Suprapubic skin (tissue), 4 donors: ENCODE measurements at places on chromosomes 4 and X. TPM values are rescaled to one million over a fixed set of nuclear protein-coding genes. Genes with fewer than 3 reads are reported as not detected.

CXCL1 gene
- total RNA-seq: 0.59 TPM

ADGRG4 gene
- not detected for total RNA-seq

SMIM9 gene
- not detected for total RNA-seq

PTCHD1 gene
- 0.26 TPM for total RNA-seq

- no peaks in the 10 kb centered on the region for H3K27me3 ChIP-seq
- DNase-seq: no peak
- H3K4me3 ChIP-seq: no peak overlapping the region
Measured at GRCh38 chr4:73662709-73663546, 42.7 kb upstream of the RASSF6 start.

GRCh38 chrX:119682019-119682989 is 10.7 kb downstream of the SEPTIN6 start:
- H3K4me1 ChIP-seq: peaks cover 9% of the 10 kb centered on the region
- H3K4me3 ChIP-seq: no peak overlapping the region
- H3K27me3 ChIP-seq: no peaks in the 10 kb centered on the region

DNA sequence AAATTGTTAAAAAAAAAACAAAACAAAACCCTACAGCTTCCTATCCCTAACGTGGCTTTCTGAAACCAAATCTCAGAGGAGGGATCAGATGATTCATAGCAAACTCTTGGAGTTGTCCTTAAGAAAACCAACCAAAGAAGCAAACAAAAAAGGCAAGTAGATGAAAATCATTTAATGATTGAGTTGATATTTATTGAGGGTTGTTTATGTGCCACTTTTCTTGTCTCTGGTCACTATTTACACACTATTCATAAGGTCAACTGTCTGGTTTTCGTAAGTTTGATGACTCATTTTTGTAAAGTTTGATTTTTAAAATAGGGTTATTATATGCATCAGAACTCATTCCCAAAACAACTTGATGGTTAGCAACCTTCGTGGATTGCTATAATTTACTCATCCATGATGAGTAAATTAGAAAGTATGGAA is 133.4 kb downstream of the UNC5C start:
- H3K36me3 ChIP-seq: no peaks in the 10 kb centered on the region
- DNase-seq: no peak
- no peak overlapping the region for H3K4me3 ChIP-seq
- no peak overlapping the region for H3K27ac ChIP-seq
- no peaks in the 10 kb centered on the region for H3K4me1 ChIP-seq

DNA sequence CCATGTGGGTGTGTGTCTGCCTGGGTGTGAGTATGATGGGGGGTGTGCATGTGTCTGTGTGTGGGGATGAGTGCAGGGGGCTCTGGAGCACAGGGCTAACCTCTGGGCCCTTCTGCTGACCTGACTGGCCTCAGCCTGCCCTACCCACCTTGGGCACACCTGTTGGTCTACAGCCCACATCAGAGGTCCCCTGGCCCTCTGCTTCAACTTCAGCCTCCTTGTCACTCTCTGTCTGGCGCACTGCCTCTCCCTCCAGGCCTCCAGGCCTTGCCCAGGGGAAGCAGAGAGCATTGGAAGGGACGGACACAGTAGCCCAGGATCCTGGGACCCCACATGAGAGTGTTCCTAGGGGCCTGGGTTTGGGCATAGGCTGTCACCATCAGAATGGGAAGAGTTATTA is 115.4 kb downstream of the EFNB1 start:
- no peak for DNase-seq
- H3K4me1 ChIP-seq: no peaks in the 10 kb centered on the region
- H3K36me3 ChIP-seq: no peaks in the 10 kb centered on the region
- no peak overlapping the region for H3K4me3 ChIP-seq

DNA sequence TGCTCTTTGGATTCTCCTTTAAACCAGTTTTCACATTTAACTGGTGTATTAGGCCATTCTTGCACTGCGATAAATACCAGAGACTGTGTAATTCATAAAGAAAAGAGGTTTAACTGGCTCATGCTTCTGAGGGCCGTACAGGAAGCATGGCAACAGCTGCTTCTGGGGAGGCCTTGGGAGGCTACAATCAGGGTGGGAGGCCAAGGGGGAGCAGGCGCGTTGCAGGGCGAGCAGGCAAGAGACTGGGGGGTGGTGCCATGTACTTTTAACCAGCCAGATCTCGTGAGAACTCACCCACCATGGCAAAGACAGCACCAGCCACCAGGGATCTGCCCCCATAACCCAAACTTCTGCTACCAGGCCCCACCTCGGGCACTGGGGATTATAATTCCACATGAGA is 38.1 kb downstream of the RNF212 start:
- peaks cover 8% of the 10 kb centered on the region for H3K27me3 ChIP-seq
- H3K27ac ChIP-seq: no peak overlapping the region
- no peak for DNase-seq
- H3K4me3 ChIP-seq: no peak overlapping the region

DNA sequence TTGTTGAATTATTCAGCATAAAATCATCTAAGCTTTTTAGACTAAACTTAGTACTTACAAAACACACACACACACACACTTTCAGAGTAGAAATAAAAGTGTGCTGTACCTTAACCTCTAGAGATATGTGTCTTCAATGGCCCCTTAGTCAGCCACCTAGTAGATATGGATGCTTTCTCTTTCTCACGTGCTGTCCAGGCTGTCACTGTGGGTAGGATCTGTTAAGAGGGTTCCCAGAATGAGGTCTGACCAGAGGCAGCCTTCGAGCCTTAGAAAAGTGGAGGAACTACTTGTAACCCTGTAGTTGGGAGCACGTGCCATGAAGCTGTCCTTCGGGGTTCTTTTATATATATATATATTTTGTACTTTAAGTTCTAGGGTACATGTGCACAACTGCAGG is 117.9 kb downstream of the COL4A5 start:
- H3K36me3 ChIP-seq: no peaks in the 10 kb centered on the region
- no peaks in the 10 kb centered on the region for H3K4me1 ChIP-seq
- no peak overlapping the region for H3K27ac ChIP-seq
- H3K4me3 ChIP-seq: no peak overlapping the region
- DNase-seq: no peak
- H3K27me3 ChIP-seq: no peaks in the 10 kb centered on the region

GRCh38 chrX:119635179-119635578 is 29.0 kb upstream of the NKRF start:
- H3K27me3 ChIP-seq: no peaks in the 10 kb centered on the region
- H3K4me1 ChIP-seq: no peaks in the 10 kb centered on the region
- H3K27ac ChIP-seq: no peak overlapping the region
- DNase-seq: no peak

GRCh38 chr4:139556071-139556723 is at the start of gene SETD7:
SETD7 (minus strand) TSS chr4:139556219; CDS start chr4:139556137, 82 bp downstream.
- H3K36me3 ChIP-seq: no peaks in the 10 kb centered on the region
- H3K4me3 ChIP-seq: peak within 1 kb of the TSS; percentile 91
- H3K27ac ChIP-seq: peak within 1 kb of the TSS; percentile 99
- DNase-seq: peak; percentile 90

DNA sequence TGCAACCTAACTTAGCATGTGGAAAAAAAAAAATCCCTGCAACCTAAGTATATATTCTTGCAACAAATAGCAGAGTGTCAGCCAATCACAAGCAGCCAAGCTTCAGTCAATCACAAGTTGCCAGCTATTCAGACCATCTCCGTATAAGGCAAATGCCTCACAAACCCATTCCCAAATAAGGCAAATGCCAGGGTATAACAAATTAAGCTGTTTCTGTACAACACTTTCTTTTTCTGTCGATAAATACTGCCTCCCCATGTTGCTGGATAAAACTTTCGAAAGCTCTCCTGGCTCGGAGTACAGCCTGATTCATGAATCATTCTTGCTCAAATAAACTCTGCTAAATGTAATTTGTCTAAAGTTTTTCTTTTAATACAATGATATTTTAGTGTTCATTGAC is 460.7 kb upstream of the SMIM31 start:
- H3K4me3 ChIP-seq: no peak overlapping the region
- no peaks in the 10 kb centered on the region for H3K4me1 ChIP-seq
- no peaks in the 10 kb centered on the region for H3K27me3 ChIP-seq
- H3K27ac ChIP-seq: no peak overlapping the region
